ENCODE measurements at places on chromosomes 3 and 15.

DNA sequence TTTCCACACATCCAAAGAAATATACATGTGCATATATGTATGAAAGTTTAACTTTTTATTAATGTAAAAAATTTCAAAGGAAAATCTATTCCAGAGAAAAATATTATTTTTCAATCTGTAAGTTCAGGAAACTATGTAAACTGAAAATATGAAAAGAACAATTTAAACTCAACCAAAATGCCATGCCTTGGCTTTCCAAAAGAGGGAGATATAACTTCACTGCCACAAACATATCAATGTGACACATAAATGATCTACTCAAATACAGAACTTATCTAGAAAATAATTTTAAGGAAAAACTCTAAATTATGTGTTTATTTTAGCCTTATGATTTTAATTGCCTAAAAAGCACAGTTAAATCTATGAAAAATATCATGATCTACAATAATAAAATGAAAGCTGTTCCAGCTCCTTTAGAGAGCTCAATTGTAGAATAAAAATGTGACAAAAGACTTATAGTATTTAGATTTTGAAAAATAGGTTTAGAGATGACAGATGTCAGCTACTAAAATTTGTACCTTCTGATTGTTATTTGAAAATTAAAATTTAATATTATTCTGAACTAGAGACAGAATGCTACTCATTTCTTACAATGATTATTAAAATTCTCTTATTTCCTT is 94.8 kb downstream of the GBE1 start:
- no peak for DNase-seq

GRCh38 chr3:169103951-169104941 is 559.3 kb downstream of the MECOM start:
- DNase-seq, result no peak

GRCh38 chr3:27730774-27731659 is 8.9 kb upstream of the EOMES start:
- no peak for DNase-seq

DNA sequence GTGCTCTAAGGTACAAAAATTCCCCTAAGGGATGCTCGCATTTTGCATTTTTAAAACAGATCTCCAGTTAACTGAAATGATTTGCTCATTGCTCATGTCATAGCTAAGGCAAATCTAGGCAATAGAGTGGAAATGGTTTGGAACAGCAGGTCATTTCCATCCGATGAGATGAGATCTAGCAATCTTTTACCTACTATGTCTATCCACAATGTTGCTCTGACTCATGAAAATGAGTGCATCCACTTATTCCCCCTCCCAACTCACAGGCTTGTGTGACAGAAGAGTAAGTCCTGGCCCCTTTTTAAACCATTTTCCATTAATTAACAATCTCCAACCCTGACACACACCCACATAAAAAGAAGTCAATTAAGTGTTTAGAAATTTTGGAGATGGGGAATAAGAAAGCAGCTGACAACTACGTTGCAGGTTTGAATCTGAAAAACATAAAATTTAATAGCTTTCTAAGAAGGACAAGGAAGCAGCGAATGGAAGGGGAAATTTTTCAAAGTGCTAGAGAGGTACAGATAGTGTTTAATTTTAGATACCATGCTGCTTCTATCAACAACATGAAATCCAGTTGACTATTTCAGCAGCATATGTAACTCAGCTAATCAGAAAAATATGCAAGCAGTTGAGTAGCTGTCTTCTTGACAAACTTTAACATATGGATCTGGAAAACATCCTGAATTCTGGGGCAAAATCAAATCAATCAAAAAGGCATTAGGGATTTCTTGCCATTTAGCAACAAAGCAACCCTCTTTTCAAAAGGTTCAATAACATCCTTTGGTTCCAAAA is 112.0 kb downstream of the TMCO5A start:
- no peak for DNase-seq
